ENCODE measurements at places on chromosomes 5 and 9.

GRCh38 chr9:112283582-112284253 lies 49.7 kb downstream of the PTBP3 start:
- no peak for DNase-seq

- no peak for DNase-seq
These were observed 441.4 kb downstream of the SH3GL2 start for GRCh38 chr9:18020121-18020745.

DNA sequence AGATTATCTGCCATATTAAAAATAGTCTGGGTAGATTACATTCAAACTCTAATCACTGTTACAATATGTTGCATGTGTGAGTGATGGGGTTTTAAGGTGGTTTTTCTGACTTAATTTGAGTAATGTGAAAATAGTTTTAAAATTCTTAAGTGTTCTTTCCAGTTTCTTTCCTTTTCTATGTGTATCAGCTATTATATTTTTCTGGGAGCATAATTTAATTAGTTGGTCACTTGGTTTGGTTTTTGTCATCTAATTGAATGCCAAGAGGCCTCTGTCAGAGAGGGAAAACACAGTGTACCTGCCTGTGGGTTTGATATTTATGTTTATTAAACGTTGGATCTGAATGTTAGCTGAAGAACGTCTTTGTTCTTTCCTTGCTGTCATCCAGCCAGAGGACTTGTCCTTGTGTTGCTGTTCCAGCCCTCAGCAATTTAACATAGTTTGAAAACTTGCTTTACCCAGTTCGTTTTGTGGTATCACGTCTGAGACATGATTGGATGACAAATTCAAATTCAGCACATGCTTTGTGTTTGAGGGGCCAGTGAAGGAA lies 19.5 kb downstream of the OTULIN start:
- no peak for DNase-seq

- DNase-seq: no peak
These were observed 28.1 kb upstream of the INSYN2B start for GRCh38 chr5:170008376-170008775.

GRCh38 chr5:116626272-116626723 lies 51.7 kb upstream of the SEMA6A start:
- DNase-seq: peak; percentile 37

DNA sequence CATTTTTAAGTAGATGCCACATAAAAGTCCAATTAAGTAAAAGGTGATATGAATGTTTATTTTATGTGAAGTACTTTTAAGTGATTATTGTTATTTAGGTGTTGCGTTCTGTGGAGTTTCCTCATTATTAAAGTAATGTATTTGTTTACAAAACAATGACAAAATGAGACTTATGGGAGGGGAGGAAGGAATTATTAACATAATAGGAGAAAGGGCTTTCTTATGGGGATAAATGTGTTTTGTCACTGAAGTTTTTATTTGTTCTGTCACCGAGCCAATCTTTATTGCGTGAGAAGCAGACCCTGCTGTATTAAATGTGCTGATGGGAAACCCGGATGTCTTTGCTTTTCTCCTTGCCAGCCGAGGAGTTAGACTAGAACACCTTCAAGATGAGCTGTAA lies 44.5 kb downstream of the TRIO start:
- DNase-seq: no peak

DNA sequence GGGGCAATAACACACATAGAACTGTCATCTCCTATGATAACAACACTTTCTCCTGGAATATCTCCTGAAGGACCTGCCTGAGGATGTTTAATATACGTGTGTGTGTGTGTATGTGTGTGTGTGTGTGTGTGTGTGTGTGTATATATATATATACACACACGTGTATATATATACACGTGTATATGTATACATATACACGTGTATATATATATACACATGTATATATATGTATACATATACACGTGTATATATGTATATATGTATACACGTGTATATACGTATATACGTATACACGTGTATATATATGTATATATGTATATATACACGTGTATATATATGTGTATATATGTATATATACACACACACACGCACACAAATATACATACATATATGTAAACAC lies 27.5 kb downstream of the CDH18 start:
- no peak for DNase-seq

DNA sequence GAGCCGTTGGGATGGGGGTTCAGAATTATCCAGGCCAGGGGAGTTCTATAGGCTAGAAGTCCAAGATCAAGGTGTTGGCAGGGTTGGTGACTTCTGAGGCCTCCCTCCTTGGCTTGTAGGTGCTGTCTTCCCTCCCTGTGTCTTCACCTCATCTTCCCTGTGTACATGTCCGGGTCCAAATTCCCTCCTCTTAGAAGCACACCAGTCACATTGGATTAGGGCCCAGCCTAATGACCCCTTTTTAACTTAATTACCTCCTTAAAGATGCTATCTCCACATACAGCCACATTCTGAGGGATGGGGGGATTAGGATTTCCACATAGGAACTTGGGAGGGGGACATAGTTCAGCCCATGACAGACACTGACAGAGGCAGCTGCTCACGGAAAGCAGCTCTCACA lies 12.1 kb downstream of the LRSAM1 start:
- DNase-seq: no peak

- DNase-seq: no peak
These were observed 31.3 kb upstream of the IFNE start for GRCh38 chr9:21513431-21513830.

DNA sequence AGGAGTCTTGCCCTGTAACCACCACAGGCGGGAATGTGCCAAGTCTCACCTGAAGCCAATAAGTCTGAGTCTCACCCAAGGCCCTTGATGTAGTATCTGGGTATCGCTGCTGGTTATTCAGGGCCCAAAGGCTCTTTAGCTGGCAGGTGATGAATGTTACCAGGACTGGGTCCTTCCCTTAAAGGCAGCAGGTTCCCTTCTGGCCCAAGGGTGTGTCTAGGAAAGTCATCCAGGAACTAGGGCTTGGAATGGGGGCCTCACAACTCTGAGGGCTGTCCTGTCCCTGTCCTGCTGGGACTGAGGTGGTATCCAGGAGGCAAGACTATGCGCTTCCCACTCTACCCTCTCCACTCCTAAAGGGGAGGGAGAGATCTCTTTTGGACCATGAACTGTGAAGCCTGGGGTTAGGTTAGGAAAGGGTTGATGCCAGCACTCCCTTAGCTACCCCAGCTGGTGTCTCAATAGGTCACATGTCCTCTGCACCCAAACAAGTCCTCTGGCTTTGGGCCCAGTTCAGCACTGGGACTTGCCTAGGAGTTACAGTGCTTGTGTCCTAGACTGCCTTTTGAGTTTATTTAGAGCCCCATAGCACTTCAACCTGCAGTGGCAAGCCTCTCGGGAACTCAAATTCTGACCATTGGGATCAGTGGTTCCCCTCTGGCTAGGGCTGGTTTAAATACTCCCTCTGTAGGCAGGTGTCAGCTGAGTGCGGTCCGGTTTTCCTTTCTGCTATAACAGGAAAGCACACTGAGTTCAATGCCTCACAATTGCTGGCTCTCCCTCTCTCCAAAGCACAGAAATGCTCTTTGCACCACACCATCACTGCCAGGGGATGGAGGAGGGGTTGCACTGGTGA lies 22.5 kb upstream of the RANBP3L start:
- DNase-seq: no peak

DNA sequence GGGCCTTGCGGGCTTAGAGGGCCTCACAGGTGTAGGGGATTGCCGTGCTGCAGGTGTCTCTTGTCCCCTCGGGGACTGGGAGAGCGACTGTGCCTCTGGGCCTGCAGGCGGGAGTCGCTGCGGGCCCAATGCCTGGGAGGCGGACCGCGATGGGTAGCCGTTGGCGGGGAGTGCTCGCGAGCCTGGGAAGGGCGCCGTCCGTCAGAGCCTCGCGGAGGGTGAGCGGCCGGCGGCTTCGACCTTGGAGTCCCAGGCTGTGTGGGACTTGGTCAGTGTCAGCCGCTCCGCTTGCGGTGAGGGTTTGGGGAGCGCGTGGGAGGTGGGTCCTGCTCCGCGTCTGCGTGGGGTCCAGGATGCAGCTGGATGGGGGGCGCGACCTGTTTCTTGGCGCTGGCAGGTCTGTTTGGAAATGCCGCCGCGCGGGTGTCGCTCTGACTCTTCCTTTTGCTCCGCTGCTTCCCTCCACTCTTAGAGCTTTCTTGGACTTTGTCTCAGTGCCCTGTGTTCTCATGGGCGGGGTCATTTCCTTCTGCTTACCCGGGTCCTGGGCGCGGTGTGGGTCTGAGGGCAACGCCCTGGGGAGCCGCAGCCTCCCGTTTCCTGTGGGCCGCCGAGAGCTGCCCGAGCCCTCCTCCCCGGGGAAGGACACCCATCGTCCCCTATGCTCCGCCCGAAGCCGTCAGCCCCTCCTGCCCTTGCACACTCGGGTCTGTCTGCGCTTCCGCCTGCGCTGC lies 88.9 kb upstream of the CACNA1B start:
- no peak for DNase-seq

- no peak for DNase-seq
These were observed 845.3 kb upstream of the PTPRD start for GRCh38 chr9:11457825-11458790.

DNA sequence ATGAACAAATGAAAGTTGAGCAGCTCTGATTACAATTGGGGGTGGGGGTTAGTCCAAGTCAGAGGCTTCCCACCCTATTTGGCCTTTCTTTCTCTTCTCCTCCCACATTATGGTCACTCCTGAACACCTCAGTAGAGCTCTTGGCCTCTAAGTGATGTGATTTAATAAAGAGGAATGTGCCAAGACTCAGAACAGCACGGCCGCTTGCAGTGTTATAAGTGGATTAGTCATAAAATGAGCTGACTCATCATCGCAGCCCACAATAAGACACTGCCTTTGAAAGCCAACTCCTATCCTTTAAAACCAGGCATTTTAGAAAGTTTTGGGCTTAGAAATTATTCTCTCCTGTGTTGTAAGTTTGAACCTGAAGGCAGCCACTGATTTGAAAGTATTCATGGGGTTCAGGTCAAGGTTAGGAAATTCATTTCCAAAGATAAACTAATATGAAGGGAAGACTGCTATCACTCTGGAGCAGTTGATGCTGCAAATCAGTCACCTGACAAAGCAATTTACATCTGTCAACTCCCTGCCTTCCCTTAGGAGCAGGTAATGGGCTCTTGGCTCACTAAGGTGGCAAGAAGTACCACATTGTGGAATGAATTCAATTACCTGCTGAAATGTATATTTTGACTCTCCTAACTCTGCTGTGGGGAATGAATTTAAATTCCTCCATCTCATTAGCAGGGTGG lies 283.6 kb upstream of the NMUR2 start:
- DNase-seq: no peak

GRCh38 chr9:122322553-122322952 lies 48.3 kb upstream of the PTGS1 start:
- no peak for DNase-seq

Measured in suppressor macrophage treated with lipopolysaccharide for 1 hour (primary cell).